ENCODE measurements at places on chromosomes 1 and 21.

DNA sequence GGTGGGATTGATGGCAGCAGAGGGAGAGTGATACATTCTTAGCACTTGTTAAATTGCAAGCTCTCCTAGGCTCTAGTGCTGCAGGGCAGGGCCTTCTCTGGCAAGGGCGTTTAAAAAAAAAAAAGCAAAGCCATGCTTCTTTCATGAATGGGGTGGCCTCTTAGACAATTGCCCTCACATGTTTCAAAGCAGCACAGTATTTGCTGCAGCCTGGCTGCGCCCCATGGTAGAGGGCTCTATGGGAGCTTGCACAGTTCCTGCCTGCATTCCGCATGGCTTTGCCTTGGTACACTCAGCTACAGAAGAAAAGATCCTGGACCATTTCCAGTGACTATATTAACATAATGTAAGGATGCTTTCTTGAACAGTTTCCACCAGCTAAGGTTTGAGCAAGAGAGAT is 267.2 kb downstream of the ZNF648 start:
- DNase-seq = no peak

- no peak for DNase-seq
Measured at GRCh38 chr1:91696321-91696720, 189.6 kb downstream of the TGFBR3 start.

DNA sequence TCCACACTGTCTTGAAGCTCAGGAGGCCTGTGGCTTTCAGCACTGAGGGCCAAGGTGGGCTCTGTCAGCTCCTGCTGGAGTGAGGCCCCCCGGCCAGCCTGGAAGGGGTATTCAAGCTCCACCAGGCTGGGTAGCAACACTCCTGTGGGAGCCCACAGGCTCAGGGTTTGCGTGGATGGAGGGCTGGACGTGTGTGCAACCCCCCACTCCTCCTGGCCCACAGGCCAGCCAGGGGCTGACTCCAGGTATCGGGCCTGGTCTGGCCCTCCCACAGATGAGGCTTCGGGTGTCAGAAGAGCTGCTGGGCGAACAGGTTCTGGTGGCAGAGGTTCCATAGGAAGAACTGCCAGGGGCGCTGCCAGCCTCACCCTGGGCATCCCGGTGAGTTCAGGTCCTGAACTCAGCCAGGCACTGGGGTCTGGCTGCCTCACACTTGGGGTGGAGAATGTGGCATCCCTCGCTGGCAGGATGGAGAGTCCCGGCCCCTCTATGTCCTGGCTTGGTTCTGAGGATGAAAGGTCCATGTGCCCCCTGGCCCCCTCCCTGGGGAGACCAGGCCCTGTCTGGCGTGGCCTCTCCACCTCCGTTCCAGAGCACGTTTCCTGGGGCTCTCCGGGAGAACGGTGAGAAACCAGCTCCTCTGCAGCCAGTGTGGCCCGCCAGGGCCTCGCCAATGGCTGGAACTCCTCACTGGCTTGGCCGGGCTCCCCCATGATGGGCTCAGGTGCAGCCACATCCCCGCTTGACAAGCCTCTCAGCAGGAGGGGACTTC is 64.6 kb upstream of the TARDBP start:
- no peak for DNase-seq

DNA sequence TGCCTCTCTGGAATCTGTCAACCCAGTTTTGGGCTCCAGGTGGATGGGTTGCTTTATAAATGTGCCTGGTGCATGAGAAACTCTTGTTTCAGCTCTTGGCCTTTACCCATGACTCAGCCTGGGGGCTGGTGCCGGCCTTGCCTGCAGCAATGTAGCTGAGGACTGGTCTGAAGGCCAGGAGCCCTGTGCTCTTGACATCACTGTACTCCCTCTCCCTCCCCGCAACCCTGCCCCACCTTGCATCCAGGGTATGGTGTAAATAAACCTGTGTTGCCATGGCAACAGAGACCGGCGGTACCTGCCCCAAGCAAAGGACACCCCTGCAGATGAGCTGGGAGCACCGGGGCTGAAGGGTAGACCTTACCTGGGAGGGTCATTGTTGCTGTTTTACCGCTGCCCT is 13.3 kb downstream of the FAM151A start:
- no peak for DNase-seq

GRCh38 chr1:21267191-21268077 is 22.8 kb downstream of the ECE1 start:
- DNase-seq = no peak

DNA sequence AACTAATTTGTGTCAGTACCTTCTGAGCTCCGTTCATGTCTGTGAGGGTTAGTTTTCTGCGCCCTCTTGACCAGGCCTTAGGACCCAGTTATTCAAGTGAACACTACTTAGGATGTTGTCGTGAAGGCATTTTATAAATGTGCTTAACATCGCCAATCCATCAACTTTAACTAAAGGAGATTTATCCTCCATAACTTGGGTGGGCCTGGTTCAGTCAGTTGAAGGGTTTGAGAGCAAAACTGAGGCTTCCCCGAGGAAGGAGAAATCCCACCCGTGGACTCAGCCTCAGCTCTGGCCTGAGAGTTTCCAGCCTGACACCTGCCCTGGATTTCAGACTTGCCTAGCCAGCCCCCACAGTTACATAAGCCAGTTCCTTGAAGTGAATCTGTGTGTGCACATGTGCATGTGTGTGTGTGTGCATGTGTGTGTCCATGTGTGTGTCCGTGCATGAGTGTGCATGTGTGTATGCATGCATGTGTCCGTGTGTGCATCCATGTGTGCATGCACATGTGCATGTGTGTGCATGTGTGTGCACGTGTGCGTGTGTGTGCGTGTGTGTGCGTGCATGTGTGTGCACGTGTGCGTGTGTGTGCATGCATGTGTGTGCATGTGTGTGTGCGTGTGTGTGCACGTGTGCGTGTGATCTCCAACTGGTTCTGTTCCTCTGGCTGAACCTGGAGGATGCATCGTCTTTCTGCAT is 62.1 kb upstream of the PDE9A start:
- no peak for DNase-seq

DNA sequence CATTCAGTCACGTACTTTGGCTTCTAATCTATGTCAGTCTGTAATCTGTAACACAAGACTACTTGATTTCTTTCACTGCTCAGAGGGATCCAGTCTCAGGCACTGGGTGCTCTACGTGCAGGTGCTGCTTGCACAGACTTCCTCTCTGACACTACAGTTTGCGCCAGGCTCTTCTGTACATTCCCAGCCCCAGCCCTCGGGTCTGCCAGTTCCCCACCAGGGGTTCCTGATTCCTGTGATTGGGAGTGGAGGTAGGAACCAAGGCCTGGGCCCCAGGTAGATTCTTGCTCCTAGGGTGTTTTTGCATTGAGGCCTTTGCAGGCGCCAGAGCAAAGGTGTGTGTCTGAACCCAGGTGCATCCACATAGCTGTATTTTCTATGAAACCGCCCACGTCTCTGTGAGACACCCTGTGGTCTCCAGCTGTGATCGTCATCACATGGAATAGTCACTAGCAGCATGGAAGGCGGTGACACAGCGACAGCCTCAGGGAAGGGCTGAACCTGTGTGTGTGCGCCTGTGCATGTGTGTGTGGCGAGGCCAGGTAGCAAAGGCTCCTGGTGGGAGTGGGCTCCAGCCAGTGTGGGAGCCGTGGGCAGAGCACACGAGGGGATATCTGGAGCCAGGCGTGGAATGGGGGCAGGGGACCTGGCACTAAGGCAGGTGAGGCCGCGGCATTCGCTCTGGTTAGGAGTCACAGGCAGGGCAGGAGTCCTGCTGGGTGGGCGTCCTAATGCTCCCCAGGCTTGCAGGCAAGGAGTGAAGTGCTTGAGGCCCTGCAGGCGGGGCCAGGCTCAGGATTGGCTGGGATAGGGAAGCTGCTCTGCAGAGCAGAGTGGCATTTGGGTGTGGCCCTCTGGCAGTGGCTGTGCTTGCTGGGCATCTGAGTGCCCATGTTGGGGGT is 5.2 kb downstream of the GJC2 start:
- DNase-seq = no peak

DNA sequence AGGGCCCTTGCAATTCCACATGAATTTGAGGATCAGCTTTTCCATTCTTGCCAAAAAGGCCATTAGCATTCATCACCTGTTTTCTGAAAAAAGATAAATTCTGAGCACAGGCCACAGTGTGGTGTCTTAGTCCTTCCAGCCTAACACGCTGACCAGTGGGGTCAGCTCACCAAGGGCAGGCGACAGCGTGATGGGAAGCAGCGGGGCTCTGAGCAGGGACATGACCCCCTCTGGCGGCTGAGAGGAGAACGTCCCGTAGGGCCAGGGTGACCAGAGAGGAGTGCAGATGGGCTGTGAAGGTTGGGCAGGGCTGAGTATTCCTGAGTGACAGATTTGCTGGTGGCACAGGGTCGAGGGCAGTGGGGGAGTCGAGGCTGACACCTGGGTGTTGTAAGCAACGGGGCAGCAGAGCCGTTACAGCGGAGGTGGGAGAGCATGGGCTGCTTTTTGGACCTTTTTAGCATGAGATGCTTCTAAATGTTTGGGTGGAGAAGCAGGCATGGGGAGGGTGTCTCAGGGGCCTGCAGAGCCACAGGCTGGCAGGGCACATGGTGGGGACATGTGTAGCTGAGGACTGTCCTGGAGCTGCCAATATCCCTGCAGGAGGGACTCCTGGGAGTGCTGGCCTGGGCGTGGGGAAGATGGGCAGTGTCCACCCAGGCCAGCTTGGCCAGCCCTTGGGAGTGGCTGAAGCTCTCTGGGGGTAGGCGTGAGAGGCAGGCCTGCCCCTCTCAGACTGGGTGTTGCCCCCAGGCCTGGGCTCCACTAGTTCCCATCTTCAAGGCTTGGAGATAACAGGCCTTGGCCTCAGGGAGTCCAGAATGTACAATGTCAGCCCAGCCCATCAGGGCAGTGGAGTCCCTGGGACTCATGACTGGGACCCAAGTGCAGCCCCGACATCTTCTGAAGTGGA is 8.6 kb upstream of the CALML6 start:
- DNase-seq = peak; percentile 41

DNA sequence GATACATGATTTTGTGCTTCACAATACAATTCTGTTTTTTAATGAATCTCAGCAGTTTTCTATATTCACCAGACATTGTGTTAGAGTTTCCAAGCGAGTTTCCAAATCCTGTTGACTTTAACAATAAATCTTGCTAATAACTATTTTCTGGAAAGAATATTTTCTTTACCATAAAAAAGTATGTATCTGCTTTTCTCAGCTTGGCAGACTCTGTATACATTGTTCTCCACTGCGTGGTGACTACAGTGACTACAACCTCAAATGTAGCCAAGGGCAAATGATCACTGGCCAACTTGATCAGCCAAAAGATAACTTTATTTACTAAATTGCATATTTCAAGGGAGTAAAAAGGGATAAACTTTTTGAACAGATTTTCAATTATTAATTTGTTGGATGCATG is 325.9 kb upstream of the ADAMTS5 start:
- no peak for DNase-seq

DNA sequence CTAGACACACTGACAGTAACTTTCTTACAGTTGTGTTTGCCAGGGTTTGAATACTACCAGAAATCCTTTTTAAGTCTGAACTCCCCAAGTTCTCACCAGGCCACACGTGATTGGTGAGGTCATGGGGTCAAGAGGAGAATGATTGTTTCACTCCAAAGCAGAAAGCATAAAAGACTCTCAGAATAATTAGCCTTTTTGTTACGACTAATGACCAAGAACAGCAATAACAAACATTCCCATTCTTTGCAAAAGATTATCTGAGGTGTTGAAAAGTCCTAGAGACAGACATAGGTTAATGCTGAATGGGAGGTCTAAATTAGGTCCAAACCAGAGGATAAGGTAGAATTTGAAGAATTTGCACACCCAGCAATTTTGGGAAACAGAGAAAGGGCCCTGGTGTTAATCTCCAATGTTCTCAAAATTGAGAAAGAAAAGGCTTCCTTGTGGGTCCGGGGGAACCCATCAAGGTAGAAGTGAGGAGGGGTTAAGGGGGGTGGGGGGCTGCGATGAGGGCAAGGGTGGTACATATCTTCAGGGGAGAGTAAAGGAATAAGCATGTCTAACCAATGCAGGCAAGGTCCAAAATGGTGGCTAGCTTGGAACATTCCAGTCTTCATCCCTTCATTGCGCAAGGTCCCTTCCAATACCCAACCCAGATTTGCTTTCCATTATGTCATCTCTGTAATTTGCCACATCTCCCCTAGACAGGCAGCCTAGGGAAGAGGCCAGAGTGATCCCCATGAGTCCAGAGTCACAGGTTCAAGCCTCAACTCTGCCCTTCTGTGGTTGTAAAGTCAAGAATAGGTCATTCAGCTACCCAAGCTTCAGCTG is 74.6 kb upstream of the NFIA start:
- DNase-seq = no peak

DNA sequence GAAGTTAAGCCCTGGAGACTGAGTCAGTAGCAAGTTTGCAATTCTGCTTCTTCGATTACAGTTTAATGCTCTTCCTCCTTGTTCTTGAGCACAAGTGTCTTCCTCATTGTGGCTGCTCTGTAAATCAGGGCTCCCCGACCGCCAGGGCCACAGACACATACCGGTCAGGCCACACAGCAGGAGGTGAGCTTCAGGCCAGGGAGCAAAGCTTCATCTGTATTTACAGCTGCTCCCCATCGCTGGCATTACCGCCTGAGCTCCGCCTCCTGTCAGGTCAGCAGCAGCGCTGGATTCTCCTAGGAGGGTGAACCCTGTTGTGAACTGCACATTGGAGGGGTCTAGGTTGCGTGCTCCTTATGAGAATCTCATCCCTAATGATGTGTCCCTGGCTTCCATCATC is 1.7 kb upstream of the TRAPPC10 start:
- DNase-seq = no peak

DNA sequence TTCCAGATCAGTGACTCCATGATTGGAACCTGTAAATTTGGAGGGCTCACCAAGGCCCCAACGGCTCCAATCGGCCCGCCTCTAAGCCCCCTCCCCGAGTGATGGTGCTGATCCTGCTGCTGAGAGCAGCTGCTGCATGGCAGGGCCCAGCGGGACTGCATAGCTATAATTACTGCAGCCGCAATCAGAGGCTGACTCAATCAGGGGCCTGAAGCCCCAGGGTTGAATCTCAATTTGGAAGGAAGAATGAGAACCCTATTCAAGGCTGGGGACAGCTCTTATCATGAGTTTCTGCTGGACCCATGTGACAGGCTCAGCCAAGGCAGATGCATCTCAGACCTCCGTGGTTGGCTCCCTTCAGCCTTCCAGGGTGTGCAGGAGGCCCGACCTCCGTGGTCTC is 42.8 kb upstream of the MAGOH start:
- DNase-seq = no peak

DNA sequence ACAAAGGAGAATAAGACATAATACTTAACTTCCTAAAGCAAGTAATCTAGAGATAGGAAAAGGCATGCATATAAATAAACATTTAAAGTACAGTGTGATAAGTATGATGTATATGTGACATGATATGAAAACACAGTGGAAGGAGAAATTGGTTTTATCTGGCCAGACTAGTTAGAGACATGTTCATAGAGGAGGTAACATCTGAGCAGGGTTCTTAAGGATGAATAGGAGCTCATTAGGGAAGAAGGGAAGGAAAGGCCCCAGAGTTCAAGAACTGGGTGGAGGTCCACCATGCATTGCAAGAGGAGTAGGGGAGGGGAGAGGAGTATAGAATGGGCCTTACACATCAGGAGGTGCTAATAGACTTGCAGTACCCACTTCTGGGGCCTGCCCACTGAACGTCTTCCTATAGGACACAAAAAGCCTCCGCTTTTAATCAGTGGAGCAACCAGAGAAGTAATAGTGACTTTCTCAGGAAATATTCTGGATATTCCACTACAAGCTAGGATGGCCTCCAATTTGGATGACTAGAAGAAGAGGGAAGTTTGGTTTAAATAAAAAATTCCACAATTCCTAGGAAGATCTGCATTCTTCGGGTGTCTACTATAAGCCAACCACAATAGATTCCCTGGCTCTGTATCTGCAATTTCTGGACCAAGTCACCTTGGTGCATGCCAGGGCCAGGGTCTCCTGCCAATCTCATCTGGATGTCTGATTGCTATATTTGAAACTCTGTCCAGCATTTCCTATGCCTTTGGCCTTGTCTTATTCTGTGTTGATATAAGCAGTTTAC is 41.9 kb downstream of the NGF start:
- no peak for DNase-seq

GRCh38 chr21:41766883-41767605 is at the start of gene RIPK4:
RIPK4 (minus strand) TSS chr21:41767052; CDS start chr21:41767041, 11 bp downstream.
- peak; percentile 30 for DNase-seq
